ENCODE measurements at places on chromosomes 7 and 10.
A peak's percentile ranks its signal among the peaks of the same experiment; 100 is the strongest.

GRCh38 chr10:77837248-77837924 lies 89.2 kb downstream of the DLG5 start:
- peak; percentile 56 for DNase-seq

DNA sequence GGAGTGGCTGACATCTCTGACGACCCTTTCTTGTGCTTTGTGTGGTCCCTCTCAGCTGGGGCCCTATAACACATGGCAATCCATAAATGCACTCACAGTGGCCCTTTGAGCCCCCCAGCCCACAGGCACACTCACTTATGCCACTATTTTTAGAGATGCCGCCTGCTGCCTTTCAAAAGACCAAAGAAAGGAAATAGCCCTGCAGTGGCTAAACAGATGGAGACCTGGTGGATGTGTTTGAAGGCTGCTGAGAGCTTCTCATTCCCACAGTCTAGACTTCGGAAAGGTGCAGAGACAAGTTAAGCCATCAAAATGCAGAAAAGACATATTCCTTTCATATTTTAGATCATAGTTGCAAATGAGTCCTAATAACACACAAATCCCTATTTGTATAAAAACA lies 42.0 kb upstream of the PDZD8 start:
- DNase-seq = no peak

DNA sequence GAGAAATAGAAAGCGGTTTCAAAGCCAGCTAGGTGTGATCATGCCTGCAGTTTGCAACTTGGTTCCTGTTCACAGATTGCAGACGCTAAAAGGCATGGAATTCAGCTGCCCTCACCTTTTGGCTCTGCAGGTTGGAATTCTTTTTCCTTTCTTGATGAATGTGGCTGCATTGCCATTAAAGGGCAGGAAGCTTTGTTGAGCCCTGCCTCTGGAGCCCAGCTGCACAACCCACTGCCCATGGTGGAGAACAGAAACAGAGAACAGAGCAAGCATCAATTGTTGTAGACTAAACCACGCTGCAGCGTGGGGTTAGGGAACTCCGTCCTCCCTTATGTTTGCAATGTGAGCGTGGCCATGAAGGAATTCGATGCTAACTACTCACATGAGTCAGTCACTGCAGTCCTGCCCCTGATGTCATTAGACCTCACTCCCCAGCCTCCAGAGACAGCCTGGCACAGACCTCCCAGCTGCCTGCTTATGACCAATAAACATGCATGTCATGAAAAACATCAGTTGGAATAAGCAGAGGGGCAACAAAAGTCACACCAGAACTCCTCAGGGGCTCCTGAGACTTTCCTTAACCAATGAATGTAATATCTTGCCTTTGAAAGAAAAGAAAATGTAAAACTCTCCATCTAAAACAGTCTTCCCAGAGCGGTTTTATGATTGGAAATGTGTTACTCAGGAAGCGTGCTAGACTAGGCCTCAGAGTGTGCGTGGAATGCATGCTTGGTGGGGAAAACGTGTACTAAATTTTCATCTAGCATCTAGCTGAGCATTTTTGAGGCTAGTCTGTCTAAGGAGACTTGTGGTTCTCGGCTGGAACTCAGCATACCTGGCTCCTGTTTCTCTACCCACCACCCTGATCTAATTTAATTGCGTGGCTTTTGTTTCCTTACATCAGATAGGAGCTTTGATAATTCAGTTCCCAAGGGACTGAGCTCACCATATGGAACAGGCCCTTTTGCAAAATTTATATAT lies 232.2 kb downstream of the KIAA1217 start:
- no peak for DNase-seq

DNA sequence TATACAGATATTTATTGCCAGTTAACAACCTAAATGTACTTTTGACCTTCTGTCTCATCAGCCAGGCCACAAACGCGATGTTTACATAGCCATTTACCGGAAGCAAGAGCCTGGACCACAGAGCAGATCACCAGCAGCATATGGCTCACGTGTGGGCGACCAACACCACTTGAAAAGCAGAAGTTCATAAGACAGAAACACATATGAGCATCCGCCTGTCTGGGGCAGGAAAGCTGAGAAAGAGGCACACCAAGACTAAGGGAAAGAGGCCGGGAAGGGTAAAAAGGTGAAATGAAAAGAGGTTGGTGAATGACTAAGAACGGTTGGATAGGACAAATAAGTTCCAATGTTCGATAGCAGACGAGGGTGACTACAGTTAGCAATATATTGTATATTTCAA lies 1.3 kb downstream of the ABCB1 start:
- peak; percentile 24 for DNase-seq

GRCh38 chr7:124086843-124087242 lies 54.0 kb upstream of the TMEM229A start:
- DNase-seq = no peak

GRCh38 chr7:94338921-94339371 lies 55.7 kb upstream of the COL1A2 start:
- no peak for DNase-seq

DNA sequence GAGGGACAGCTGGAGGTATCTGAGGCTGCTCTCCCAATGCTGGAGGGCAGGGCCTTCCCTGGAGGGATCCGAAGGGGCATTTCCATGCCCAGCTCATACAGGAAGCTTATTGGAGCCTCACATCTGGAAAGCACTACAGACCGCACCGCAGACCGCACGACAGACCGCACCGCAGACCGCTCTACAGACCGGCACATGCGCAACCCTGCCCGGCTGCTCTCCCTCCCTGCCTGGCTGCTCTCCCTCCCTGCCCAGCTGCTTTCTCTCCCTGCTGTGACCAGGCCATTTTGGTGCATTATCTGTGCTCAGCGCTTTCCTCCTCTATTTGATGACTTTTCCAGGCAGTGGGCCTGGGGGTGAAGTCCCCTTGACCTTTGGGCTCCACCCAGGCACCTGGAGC lies 39.6 kb upstream of the EN2 start:
- no peak for DNase-seq

DNA sequence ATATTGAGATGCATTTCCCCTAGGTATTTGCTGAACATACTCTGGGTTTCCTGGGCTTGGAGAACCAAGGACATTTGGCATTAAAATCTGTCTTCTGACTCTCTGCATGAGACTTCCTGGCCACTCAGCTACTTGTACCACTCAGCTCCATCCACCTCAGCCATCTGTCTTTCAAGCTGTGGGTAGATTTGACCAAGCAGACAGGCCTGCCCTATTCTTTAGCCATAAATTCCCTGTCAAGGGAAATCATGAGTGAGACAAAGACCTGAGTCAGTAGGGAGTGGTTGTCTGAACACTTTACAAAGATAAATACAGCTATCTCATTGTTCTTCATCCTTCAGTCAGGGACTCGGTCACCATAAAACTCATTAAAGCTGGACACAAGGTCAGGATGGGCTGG lies 399.1 kb downstream of the GPAM start:
- DNase-seq = no peak

All from central memory CD8-positive, alpha-beta T cell (primary cell).